ENCODE measurements at places on chromosomes 3 and 15.

GRCh38 chr15:62440362-62441105 lies 275.4 kb upstream of the C2CD4B start:
- no peak for DNase-seq

DNA sequence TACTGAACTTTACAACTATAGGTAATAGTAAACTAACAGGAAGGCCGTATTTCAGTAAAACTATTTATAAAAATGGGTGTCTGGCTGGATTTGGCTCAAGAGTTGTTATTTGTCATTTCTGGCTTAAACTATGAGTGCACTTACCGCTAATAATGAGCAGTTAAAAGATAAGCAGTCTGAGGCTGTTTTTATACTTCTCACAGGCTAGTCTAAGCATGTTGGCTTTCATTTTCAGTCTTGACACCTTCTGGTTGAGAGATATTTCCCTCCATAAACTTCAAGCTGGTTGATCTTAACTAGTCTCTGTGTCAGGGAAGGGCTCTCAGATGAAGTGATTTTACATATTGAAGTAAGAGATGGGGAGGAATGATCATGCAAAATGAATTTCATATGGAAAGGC lies 96.1 kb downstream of the RSRC1 start:
- no peak for DNase-seq

DNA sequence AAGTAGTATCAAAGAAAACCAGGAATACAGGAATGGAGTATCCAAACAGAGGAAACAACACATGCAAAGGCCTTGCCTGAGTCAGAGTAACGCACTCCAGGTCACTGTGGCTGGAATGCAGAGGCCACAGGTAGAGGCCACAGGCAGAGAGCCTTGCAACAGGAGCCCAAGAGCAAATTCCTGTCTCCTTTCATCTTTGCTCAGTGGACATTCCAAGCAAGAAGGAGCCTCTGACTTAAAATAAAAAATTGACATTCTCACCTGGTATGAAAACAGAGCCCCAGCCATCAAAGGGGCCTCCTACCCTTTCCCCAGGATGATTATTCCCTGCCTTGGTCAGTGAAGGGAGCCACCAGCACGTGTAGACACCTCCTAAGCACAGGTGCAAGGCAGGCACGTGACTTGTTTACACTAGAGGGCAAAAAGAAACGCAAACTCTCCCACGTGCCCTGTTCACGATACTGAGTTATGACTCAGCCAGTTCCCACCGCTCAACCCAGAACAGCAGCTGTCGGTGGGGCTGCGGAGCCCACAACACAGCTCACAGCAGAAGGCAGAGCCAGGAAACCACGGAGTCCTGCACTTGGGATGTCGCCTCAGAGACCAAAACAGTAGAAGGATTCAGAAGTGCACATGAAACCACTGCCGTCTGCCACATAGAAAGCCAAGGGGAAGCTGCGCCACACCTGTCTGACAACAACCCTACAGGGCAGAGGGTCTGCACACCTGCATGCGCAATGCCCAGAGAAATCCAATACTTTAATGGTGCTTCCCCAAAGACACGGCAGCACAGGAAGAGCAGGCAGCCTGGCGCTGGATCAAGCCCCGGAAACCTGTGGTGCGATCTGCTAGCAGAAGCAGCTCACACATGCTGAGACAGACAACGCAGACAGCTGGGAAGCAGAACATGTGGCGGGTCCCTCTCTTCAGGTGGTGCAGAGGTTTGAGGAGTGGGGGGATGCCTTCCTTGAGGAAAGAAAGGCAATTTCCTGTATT lies 52.1 kb downstream of the ITGB5 start:
- DNase-seq, result peak; percentile 44

DNA sequence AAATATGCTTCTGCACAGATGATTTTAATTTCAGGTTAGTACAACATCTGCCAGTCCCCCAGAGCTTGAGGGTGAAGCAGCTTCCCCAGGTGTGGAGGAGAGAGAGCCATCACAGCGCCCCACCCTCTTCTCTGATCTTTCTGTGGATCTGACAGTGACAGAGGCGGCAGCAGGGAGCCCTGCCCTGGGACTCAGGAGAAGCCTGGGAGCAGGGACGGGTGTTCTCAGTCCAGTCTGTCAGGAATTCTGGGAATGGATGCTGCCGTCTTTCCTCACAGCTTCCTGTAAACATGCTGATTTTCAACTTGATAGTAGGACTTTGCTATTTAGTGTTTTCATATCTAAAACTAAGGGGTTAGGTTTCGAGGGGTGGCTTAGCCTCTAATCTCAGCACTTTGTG lies 11.4 kb upstream of the RAB8B start:
- no peak for DNase-seq

- DNase-seq, result no peak
These were observed 359.6 kb downstream of the NTRK3 start for GRCh38 chr15:87896936-87897335.

DNA sequence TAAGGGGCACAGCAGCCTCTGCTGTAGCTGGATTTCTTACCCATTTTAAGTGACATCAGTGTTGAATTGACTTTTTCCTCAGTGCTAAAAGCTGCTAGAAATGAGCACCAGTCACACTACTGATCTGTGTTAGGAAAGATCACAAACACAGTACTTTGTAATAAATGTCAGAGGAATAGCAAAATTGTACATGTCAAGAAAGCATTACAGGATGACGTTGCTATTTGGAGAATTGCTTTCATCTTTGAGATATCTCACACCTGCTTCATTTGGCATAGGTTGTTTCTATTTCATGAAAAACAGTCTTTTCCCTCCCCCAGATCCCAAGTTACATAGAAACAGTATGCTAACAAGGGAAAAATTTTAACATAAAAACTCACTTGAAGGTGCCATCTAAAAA lies 77.8 kb downstream of the SLC25A26 start:
- DNase-seq, result no peak

- no peak for DNase-seq
These were observed 52.8 kb downstream of the CRTC3 start for GRCh38 chr15:90582553-90582952.

- DNase-seq, result peak; percentile 78
These were observed 811 bp downstream of the SKIL start for GRCh38 chr3:170358042-170359010.

- no peak for DNase-seq
These were observed 1.0 kb downstream of the IQSEC1 start for GRCh38 chr3:13072239-13072599.

Measured in T-helper 17 cell (primary cell).